ENCODE measurements at places on chromosomes 13 and 19.

DNA sequence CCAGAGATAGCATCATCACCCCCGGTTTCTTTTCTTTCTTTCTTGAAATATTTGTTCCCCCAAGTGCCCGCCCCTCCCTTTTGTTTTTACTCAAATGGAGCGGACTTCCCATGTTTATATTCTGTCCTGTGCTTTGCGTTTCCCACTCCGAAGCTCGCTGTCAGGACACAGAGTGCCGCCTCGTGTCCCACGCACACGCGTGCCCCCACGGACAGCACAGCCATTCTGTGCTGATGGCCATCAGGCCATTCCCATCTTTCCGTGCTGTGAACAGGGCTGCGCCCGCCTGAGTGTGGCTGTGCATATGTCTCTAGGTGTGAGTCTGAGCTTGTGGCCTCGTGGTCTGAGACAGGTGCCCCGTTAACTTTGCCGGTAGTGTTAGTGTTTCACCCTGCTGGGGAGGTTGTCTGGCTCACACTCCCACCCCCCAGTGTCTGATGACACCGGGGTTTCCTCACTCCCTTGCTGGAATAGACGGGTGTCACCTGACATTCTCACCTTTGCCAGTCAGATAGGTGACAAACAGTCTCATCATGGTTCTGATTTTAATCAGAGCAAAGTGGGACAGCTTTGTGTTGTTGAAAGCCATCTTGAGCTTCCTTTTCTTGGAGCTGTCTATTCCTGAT lies 6.9 kb downstream of the PAK4 start:
- no peak for DNase-seq

DNA sequence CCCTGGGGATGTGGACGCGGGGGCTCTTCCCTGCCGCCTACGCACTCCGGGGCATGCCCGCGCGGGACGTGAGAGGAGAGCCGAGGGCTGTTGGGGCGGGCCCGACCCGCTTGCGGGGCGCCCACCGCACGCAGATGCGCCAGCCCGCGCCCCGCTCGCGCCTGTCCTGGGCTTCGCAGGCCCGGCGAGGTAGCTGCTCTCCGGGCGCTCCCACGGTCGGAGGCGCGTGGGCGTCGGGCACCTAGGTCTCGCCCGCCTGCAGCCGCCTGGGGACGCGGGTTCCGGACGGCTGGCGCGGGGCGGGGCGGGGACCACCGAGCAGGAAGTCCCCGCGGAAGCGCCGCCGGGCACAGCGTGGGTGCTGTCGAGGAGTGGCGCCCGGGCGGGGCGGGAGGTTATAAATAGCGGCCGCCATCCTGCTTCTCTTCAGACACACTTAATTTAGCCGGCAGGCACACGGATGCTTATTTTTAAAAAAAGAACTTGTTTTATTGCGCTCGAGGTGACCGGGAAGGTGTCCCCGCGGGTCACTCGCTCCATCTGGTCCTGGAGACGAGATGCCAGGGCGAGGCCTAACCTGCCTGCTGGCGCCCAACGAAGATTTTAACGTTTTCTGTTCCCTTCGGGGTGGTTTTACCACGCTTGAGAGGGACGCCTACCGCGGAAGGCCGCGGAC lies 561 bp upstream of the GJA3 start:
- peak; percentile 45 for DNase-seq

DNA sequence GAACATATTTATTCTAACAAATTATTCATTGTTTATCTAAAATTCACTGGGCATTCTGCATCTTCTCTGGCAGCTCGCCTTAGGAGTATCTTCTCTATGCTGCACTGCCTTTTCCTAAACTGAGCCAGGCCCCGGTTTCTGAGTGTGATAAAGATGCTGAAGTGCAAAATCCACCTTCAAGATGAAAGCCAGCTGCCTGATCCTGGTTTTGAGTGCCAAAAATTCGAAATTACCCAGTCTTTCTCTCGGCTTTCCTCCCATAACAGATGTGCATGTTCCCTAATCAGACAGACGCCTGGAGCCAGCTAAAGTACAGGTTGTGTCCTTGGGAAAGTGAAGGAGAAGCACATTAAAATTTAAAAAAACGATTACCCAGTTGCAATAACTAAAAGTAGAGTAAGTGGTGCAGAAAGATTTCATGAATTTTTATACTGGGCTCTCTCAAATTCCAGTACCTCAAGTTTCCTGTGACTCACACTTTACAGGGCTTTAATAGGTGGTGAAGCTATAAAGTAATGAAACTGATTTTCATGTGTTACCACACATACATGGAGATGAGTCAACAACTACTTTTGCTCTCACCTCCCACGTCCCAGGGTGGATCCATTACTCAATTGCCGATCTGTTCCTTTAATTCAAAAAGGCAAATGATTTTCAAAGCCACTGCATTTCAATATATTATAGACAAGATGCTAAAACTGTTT lies 65.0 kb upstream of the GTF2F2 start:
- no peak for DNase-seq

DNA sequence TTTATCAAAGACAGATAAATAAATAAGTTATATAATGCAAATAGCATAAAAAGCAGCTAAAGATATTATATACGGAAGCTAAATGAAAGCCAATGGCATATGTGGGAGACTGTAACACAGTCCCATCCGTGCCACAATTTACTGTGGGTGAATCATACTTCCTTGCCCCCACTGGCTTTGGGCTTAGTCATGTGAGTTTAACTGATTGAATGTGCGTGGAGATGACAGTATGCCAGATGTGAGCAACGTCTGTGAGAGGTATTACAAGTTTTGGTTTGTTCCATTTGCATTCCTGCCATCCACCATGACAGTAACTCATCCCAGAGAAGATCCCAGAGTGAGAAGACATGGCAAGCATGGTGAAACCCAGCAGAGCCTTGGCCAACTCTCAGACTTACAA lies 340.0 kb downstream of the SUCLA2 start:
- no peak for DNase-seq

DNA sequence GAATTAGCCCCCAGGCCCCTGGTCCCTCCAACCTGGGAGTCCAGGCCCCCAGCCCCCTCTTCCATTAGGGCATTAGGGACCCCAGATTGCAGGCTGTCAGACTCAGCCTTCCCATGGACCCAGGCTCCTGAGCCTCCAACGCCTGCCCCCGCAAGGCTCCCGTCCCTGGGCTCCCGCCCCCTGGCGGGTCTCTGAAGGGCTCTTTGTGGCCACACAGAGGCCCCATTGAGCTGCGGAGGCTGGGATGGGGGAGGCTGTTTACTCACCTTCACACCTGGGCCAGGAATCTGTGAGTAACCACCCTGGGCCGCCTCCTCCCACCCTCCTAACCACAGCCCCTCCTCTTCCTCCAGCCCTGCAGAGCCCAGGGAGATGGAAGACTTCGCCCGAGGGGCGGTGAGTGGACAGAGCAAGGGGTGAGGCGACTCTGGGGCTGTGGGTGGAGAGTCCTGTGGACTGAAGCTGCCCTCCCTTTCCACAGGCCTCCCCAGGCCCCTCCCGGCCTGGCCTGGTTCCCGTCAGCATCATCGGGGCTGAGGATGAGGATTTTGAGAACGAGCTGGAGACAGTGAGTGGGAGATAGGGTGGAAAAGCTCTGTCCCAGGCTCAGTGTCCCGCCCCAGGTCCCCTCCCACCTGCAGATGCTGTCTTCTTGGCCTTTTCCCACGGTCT lies 4.9 kb downstream of the ARHGEF1 start:
- DNase-seq: peak; percentile 81

DNA sequence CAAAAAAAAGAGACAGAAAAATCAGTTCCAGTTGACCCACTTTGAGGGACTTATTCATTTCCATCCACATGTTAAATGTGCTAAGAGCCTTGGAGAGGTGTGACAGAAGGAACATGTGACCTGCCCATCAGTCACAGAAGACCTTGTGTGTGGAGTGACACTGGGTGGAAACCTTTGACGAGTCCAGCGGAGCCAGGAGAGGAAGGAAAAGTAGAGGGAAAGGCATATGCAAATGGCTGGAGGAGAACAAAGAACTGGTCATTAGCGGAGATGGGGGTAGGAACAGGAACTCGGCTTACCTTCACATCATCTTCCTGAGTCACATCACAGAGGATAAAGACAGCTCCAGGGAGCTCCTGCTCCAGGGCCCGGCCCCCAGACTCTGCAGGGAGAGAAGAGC lies 2.3 kb downstream of the HSD17B14 start:
- no peak for DNase-seq

- DNase-seq: peak; percentile 81
Observed at GRCh38 chr19:48634424-48635262, 2.5 kb downstream of the DBP start.

DNA sequence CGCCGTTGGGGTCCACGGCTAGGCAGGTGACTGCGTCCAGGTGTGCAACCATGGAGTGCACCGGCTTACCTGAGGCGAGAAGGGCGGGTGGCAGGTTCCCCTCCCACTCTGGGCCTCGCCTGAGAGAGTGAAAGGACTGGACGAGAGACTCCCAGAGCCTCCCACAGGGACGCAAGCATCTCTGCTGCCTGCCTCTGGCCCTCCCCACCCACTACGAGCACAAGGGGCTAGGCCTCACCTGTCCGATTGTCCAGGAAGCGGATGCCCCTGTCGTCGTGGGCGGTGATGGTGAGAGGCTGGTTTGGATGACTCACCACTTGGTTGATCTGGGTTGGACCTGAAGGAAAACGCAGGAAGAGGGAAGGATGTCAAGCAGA lies 5.1 kb upstream of the PRKD2 start:
- DNase-seq: no peak

DNA sequence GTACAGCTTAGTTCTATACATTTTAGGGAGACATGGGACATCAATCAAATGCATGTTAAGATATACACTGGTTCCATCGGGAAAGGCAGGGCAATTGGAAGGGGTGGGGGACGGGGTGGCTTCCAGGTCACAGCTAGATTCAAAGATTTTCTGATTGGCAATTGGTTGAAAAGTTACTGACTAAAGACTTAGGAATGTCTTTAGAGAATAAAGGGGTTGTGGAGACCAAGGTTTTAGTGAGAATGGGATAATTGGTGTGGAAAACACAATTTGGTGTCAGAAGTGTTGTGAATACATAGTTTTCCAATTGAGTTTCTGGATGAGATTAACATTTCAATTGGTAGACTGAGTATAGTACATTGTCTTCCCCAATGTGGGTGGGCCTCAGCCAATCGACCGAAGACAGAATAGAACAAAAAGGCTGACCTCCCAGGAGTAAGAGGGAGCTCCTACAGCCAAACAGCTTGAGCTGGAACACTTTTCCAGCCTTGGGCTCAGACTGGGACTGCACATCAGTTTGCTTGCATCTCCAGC lies 988 bp upstream of the CCDC169 start:
- DNase-seq: no peak

GRCh38 chr19:31821346-31821745 lies 472.1 kb upstream of the TSHZ3 start:
- no peak for DNase-seq

- DNase-seq: no peak
Observed at GRCh38 chr13:108266321-108266990, 3.1 kb upstream of the TNFSF13B start.

GRCh38 chr13:109158383-109158782 lies 529.0 kb downstream of the MYO16 start:
- DNase-seq: no peak

All from activated CD8-positive, alpha-beta memory T cell treated with anti-CD3 and anti-CD28 coated beads for 1 hour (primary cell).